ENCODE measurements at places on chromosomes 3 and 15.

DNA sequence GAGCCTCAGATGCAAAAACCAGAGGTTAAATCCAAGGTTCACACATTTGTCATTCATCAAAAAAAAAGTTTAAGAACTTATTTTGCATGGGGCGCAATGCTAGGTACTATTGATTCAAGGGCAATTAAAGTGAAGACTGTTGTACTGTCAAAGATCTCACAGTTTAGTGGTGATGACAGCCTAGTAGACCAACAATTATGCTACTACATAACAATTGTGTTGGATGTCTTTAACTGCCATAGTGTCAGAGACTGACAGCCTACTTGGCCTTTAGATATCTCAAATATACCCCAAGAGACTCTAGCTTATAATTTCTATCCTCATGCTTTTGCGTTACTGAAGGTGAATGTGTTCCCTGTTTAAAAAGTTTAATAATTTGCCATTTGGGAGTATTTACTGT is 72.1 kb upstream of the PHLDB2 start:
- no peak for DNase-seq

DNA sequence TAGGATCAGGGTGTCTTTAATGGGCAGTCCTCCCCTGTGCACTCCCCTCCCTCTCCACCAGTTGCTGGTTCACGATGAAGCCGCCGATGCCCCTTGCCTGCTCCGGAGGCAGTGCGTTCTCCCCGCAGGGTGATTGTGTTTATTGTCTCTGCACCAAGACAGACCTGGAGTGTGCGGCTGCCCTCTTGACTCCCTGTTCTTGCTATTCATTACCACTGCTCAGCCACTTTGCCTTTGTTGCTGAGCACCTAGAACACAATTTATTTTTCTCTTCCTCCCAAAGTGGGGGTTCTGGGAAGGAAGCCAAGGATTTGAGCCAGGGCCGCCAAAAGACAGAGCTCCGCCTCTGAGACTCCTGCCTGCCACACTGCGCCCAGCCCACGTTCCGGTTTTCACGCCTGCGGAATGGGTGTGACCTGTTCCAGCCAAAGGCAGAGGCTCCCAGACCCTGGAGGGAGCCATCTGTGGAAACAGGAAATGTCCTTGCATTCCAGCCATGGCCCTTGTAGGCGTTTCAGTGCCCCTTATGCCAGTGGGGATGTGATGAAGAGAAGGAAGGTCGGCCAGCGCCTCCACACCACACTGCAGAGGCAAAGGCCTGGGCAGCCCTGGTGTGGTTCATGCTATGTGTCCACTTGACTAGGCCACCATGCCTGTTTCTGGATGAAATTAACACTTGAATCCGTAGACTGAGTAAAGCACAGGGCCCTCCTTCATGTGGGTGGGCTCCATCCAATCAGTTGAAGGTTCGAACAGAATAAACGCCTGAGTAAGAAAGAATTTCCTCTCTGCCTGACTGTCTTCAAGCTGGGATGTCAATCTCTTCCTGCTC is 85.8 kb downstream of the HMG20A start:
- DNase-seq = peak; percentile 22

- peak; percentile 7 for DNase-seq
These were observed 155.5 kb upstream of the TMC3 start for GRCh38 chr15:81529481-81529880.

- DNase-seq = no peak
These were observed 193.0 kb upstream of the THRB start for GRCh38 chr3:24687671-24688070.

DNA sequence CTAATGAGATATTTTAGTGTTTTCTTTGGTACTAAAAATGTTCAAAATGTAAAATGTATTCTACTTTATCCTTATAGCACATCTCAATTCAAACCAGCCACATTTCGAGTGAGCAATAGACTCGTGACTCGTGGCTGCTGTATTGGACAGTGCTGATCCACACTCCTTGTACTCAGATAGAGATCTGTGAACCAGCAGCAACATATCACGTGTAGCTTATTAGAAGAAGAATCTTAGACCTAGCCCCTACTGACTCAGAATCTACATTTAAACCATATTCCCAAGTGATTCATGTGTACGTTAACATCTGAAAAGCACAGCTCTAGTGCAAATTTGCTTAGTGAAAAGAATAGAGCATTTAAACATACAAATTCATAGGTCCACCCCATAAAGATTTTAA is 130.9 kb downstream of the IL1RAP start:
- DNase-seq = peak; percentile 51

DNA sequence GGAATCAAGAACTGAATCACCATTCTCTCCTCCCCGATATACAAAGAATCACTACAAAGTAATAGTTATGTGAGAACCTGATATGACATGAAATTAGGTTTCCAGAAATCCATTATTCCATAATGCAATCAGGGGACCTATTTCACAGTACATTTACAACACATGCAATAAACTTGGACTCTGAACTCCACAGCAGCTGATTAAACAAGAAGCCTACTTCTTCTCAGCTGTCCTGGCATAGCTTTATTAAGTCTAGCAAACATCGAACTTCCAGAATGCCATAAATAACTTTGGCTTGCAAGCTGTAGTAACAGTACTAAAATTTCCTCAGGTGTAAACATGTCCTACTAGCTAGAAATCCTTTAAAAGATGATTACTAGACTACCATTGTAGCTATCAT is 17.8 kb downstream of the PDCD10 start:
- no peak for DNase-seq

GRCh38 chr3:194083637-194084224 is 52.2 kb upstream of the HES1 start:
- DNase-seq = peak; percentile 35

GRCh38 chr3:54710954-54711353 is 216.9 kb downstream of the LRTM1 start:
- DNase-seq = no peak

GRCh38 chr15:99721104-99721778 is 12.0 kb downstream of the LYSMD4 start:
- no peak for DNase-seq

- DNase-seq = no peak
These were observed at the start of gene UNC13C for GRCh38 chr15:53978253-53978906. TSS of gene UNC13C (plus strand) at chr15:53978441. CDS start at chr15:54012904, 34,463 bp downstream.

- DNase-seq = no peak
These were observed 40.6 kb downstream of the AMOTL2 start for GRCh38 chr3:134333522-134334181.

DNA sequence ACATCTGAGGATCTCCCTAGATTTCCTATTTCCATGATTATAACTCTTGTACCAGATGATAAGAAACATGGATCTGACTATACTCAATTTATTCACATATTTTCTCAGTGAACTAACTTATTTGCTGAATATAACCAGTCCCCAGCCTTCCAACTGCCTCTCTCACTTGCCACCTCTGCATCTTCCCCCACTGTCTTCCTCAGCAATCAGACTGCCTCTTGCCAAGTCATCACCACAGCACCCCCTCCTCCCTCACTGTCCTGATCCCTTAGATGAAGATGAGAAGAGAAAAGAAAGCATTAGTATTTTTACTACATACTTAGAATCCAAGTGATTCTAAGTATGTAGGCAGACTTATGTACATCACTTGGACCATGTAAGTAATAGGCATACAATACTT is 71.9 kb downstream of the GTPBP8 start:
- DNase-seq = no peak

GRCh38 chr15:88904257-88904623 is 8.9 kb upstream of the HAPLN3 start:
- DNase-seq = no peak

GRCh38 chr3:23202921-23203707 is at the start of gene UBE2E2:
TSS of gene UBE2E2 (plus strand) at chr3:23203327.
- DNase-seq = peak; percentile 59

DNA sequence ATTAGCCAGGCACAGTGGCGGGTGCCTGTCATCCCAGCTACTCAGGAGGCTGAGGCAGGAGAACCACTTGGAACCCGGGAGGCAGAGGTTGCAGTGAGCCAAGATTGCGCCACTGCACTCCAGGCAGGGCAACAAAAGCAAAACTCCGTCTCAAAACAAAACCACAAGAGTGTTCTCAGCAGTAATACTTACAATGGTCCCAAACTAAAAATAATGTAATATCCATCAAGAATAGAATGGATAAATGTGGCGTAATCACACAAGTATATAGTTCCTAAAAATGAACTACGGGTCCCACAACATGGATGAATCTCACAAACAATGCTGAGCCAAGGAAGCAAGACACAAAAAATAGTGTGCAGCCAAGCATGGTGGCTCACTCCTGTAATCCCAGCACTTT is 39.2 kb downstream of the STAG1 start:
- DNase-seq = no peak

DNA sequence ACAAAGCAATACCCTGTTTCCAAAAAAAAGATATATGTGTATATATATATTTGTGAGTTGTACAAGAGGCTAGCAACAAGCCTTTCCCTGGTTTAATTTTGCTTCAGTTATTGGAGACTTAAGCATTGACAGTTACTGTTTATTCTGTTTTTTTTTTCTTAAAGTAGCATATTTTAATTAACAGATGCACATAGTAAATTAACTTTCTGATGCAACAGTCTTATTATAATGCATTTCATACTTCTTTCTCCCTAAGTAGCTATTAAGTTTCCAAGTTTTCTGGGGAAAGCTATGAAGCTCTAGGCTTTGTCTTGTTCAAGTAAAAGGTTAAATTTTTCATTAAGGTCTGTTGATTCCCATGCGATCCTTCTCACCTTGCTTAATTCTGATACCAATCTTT is 17.9 kb downstream of the PRKCI start:
- DNase-seq = no peak

- no peak for DNase-seq
These were observed 490.8 kb downstream of the MCTP2 start for GRCh38 chr15:94722024-94722636.

GRCh38 chr15:83775738-83776137 is 121.8 kb downstream of the ADAMTSL3 start:
- no peak for DNase-seq

DNA sequence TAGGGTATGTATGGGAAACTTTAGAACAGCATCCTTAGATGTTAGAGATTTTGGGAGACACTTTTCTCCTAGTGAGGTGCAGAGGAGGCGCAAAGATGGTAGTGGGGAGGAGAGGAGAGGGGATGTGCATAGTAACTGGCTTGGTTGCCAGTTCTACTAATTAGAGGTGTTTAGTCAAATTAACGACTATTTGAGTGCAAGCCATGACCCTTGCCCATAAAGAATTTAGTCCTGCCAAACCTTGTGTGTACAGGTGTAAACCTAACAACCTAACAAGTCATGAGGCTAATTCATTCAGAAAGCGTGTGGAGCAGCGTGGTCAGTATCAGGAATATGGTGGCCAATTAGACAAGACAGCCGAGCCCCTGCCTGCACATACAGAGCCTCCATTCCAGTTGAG is 62.2 kb upstream of the SEC22A start:
- no peak for DNase-seq

DNA sequence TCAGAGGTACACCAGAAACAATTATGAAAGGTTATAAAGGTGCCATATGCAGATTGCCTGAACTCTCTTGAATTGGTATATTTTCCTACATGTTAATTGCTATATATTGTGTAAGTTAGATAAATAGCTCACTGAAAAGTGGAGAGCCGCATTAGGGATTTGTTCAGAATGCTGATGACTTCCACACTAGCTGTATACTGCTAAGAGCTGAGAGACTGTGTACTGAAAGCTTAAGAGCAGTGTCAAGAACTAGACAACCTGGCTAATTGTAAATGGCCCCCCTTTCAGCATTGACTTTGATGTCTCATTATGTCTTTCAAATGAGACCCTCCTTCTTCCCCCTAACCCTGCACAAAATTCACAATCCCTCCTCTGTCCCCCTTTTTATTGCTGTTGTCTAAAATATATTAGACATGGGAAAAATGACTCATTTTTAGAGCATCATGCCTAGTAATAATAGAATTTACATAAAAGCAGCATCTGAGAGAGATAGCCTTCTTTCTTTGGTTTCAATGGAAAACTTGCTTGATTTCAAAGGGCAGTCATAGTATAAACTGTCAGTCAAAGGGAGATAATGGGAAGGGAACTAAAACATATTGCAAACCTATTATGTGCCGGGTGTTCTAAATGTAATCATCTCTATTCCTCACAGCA is 34.7 kb upstream of the GREM1 start:
- peak; percentile 30 for DNase-seq

- DNase-seq = no peak
These were observed 1.1 kb downstream of the DCUN1D1 start for GRCh38 chr3:182979103-182979673.

DNA sequence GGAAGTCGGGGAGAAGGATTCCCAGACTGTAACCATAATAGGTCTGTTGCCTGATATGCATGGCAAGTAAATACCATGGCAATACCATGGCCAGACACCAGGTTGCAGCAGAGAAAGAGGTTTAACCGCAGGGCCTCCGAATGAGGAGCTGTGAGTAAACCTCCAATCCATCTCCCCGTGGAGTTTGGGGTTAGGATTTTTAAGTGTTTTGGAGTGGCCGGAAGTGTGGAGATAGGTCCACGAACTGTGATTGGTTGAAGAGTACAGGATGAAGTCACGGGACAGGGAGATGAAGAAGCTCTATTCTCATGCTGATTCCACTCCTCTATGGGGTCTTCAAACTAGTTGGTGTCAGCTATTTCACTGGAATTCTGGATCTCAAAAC is 127.9 kb downstream of the ST8SIA2 start:
- DNase-seq = peak; percentile 81

- DNase-seq = peak; percentile 91
These were observed 129.4 kb downstream of the VGLL4 start for GRCh38 chr3:11514191-11514821.
